Astrocyte of the spinal cord (primary cell): ENCODE measurements at places on chromosomes 2 and 18.

DNA sequence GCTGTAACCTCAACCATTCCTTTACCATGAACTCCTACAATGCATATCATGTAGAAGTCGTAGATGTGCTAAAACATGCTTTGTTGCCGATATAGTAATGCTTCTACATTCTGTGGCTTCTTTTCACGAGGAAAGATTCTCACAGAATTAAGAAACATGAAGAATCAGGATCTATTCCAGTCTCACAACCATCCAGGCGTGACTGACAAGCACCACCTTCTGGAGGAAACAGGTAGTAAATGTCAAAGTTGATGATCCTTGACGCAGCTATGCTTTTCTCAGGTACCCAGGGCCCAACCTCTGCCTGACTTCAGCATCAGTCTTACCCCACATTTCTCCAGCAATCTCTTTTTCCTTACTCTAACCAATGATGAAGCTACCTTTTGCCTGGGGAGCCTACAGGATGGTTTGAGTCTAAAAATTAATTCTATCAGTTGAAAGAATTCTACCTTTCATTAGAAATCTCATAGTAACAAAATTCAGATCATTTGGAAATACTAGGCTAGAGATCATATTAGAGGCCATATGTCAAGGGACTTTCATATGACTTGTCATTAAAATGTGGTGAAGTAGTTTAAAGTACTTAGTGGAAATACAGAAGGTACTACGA, 123.3 kb upstream of the RND3 start:
- DNase-seq: peak; percentile 47

DNA sequence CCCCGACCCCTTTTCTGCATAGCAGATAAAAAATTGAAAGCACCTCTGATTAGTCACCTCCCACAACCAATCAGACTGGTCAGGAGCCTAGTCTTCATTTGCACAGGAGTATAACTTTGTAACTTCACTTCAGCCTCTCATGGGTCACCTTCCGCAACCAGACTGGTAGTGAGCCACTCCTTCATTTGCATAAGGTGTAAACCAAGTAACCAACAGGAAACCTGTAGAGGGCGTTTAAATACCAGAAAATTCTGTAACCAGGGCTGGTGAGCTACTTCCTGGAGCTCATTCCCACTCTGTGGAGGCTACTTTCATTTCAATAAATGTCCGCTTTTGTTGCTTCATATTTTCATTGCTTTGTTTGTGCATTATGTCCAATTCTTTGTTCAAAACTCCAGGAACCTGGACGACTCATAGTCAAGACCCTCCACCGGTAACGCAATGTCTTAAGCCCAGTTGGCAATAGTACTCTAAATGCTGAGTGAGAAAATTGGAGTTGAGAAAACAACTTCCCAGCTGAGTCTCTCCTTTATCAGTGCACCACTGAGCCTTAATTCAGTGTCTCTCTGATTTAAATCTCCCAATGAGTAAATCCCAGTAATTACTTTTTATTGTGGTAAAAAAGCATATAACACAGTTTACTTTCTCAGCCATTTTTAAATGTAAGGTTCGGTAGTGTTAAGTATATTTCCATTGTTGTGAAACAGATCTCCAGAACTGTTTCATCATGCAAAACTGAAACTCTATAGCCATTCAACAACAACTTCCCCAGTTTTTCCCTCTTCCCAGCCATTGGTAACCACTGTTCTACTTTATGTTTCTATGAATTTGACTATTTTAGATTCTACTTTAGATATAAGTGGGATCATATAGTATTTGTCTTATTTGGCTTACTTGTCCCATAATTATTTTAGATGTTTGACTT, 392.7 kb upstream of the SLC8A1 start:
- DNase-seq: peak; percentile 5

- DNase-seq: no peak
Measured at GRCh38 chr2:168944065-168944464, 43.0 kb downstream of the G6PC2 start.

GRCh38 chr2:45728458-45728942, 77.0 kb downstream of the PRKCE start:
- no peak for DNase-seq

- DNase-seq: no peak
Measured at GRCh38 chr2:239519089-239519920, 118.5 kb upstream of the HDAC4 start.

DNA sequence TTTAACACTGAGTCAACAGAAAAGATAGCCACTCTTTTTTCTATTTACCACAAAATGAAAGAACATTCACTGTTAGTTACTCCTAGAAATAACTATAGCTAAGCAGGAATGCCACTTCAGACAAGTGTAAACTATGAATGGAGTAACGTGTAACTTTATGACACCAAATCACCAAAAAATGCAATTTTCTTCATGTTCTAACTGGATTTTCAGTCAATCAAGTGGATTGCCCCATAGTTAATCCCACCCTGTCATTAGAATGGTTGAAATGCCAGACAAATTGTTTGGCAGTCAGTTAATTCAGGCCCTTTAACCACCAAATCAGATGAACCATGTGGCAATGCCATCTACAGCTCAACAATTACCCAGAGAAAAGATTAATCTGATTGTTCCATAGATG, 9.9 kb downstream of the EPHA4 start:
- no peak for DNase-seq

DNA sequence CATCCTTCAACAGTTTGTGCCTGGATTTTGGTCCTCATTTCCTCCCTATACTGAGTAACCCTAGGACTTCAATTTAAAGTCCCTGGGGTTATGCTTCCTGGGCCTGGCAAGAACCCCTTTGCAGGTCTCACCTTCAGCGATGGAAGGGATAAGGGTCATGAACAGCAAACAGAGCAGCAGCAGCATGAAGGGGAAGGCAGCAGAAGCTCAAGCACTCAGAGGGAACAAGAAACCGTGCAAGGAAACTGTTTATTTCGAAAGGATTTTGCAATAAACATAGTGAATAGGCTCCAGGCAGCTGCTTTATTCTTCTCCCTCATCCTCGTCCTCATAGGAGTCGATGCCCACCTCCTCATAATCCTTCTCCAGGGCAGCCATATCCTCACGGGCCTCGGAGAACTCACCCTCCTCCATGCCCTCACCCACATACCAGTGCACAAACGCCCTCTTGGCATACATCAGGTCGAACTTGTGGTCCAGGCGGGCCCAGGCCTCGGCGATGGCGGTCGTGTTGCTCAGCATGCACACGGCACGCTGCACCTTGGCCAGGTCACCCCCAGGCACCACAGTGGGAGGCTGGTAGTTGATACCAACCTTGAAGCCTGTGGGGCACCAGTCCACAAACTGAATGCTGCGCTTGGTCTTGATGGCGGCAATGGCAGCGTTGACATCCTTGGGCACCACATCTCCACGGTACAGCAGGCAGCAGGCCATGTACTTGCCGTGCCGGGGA, 2.8 kb upstream of the TUBA4B start:
- DNase-seq: no peak

GRCh38 chr2:42924418-42924886, 132.1 kb upstream of the HAAO start:
- no peak for DNase-seq

GRCh38 chr18:55266981-55267380, 307.7 kb upstream of the CCDC68 start:
- no peak for DNase-seq

DNA sequence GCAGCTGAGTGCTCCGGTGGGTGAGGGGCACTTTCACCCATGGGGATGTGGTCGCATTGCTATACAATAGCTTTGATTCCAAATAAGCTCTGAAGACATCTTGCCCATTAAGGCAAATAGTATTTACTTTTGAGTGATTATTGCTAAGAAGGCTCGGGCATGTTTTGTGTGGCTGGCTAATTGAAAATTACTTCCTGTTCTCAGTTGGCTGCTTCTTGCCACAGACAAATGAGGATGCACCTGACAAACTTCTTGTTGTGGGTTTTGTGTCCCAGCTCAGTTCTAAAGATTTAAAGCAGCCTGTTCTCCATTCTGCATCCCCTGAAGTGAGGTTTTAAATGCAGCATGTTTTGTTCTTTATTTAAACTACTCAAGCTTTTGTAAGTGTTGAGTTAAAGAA, 88.3 kb downstream of the KCNS3 start:
- DNase-seq: no peak
